AG09319 (cell line): ENCODE measurements at places on chromosomes 3 and 15.

DNA sequence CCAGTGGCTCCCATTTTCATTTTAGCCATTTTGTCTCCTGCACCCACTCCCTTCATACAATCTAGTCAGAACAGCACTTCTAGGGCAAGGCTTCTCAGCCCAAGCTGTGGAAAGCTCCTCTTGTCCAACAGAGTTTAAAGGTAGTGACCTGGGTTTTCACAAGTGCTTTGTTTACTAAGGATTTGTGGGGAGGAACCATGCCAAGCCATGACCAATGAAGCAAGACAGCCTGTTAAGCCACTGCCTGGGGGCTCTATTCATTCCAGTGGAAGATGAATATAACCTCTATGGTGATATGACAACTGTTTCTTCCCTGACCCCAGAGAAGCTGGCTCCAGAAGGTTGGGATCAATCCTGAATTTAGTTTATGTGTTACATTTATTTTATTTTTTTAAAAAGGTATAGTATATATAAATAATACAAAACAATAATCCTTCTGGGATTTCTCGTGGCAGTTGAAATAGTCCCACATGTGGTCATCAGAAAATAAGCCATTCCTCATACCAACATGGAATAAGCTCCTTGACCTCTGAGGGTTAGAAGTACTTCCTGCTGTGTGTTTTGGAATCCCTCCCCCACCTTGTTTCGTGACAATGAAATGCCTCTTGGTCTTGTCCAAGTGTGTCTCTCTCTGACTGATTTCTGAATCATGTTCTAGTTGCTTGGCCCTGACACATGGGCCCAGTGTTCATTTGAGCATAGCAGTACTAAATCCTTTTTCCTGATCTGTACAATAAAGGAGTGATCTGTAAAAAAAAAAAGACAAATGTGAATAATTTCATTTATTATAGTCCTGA lies 13.3 kb upstream of the THUMPD3 start:
- DNase-seq = peak; percentile 71

GRCh38 chr3:156472150-156472549 lies 82.8 kb downstream of the SSR3 start:
- DNase-seq = no peak

GRCh38 chr15:50879016-50879617 lies 29.4 kb upstream of the AP4E1 start:
- DNase-seq = no peak

GRCh38 chr3:146218880-146219866 lies 31.7 kb downstream of the PLSCR4 start:
- DNase-seq = no peak

- peak; percentile 12 for DNase-seq
Measured at GRCh38 chr3:193665370-193665989, 72.5 kb downstream of the OPA1 start.

GRCh38 chr3:14418296-14419250 lies 16.2 kb downstream of the SLC6A6 start:
- no peak for DNase-seq

DNA sequence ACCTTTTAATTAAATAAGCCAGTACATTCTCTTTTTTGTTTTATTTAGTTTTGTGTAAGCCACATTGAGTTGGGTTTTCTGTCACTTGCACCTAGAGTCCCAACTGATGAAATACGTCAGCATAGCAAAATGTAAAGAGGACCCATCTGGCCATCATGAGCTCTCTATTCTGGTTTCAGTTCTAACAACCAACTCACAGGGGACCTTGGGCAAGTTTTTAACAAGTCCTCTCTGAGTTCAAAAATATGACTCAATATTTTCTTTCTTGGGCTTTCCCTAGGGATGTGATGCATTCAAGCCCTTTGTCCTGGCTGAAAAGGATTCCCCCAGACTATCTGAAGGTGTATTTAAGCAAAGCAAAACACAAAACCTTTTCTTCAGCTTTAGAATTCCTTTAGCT lies 32.9 kb downstream of the PLCH1 start:
- no peak for DNase-seq

GRCh38 chr3:170352936-170353335 lies 4.6 kb upstream of the SKIL start:
- no peak for DNase-seq

- DNase-seq = no peak
Measured at GRCh38 chr15:96801576-96802150, 471.2 kb downstream of the NR2F2 start.

DNA sequence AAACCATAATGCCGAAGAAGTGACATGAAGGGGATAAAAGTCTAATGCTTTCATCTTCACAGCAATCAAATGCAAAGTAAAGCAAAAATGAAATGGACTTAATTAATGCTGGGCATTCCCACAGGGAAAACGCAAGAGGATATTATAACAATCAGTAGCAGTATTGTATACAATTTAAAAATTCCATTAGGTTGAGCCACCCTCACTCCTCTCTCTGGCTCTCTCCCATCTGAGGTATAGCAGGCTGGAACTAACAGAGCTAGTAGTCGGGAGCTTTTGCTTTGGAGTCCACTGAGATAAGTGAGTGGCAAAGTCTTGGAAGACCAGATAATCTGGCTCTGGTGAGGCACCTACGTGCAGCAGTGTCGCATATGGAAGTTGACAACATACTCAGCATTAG lies 33.9 kb downstream of the DET1 start:
- no peak for DNase-seq

DNA sequence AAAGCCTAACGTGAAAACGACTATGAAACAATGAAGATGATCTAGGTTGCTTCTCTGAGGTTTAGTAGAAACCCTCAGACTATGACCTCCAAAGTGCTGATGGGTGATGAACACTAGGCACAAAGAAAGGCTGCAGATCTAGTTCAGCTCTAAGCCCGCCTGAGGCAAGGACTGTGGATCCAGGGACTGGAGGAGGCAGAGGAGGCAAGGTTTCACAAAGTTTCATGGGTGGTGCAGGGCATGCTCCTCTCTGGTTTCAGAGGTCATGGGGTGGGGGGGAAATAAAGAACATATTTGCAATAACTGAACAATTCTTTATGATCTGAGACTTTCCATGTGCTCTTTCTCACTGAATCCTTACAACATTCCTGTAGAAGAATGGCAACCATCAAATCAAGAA lies 679.2 kb downstream of the NTRK3 start:
- DNase-seq = no peak

GRCh38 chr3:172102123-172102882 lies 62.9 kb downstream of the FNDC3B start:
- DNase-seq = no peak

- peak; percentile 95 for DNase-seq
Measured at GRCh38 chr15:66803182-66803729, 101.2 kb downstream of the SMAD6 start.

- no peak for DNase-seq
Measured at GRCh38 chr3:55963601-55964000, 476.5 kb upstream of the WNT5A start.

DNA sequence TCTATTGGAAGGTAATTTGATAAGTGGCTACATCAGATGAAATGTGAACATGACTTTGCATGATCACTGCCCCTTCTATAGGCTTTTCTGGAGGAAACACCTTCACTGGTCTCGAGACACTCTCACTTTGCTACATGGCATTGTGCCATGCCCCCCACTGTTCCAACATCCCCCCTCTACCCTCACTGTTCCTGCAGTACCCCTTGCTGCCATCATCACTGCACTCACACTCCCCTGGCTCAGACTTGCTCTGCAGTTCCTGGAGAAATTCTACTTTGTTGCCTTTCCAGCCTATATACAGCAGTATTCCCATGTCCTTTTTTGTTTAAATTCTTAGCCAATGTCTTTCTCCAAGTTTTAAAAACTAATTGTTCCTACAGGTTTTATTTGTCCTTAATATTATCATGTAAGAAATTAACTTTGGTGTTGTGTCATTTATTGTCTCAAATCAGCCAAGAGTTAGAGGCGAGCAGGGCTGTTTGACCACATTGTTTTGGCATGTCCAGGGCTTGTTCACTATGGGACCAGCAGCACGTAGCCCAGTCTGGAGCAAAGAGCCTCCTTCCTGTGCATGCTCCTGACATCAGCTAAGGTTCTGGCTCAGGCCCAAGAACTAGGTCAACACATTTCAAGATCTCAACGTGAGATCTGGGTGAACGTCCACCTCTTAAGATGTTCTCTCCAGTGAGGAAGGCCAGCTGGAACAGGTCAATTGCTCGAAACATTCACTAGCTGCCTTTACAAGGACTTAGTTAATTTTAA lies 246.4 kb downstream of the SLC9A9 start:
- DNase-seq = no peak

DNA sequence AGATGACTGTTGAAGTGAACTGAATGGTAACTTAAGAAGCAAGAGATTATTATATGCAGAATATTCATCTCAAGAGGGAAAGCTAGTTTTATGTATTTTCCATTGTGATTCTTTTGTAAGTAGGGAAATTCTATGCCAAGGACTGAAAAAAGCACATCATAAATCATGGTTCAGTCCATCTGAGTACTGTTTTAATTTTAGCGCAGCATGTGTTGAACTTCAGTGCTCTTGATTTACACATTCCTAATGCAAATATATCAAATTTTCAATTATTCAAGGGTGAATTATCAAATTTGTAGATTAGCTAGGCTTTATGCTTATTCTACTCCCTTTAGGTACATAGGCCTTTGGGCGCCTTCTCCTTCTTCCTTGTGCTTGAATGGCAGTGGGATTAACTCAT lies 50.3 kb upstream of the TCF12 start:
- no peak for DNase-seq

GRCh38 chr15:82934100-82934880 lies 18.2 kb downstream of the HOMER2 start:
- DNase-seq = no peak

- DNase-seq = no peak
Measured at GRCh38 chr15:101086394-101087171, 165.3 kb downstream of the CHSY1 start.

DNA sequence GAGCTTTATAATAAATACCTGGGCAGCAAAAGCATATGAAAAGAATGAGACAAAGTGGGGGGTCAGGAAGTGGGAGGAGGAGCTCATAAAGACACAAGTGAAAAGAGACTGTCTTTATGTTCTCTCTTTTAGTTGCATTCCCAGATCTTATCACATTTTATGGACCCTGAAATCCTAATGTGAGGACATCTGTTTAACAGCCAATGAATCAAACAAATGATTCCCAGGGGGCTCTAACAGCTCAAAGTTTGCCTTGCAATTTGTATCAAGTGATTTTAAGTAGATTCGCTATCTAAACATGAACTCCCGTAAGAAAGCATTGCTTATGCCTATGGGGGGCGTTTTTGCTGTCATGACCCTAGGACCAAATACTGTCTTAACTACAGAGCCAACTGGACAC lies 332.3 kb upstream of the CNTN4 start:
- DNase-seq = no peak

DNA sequence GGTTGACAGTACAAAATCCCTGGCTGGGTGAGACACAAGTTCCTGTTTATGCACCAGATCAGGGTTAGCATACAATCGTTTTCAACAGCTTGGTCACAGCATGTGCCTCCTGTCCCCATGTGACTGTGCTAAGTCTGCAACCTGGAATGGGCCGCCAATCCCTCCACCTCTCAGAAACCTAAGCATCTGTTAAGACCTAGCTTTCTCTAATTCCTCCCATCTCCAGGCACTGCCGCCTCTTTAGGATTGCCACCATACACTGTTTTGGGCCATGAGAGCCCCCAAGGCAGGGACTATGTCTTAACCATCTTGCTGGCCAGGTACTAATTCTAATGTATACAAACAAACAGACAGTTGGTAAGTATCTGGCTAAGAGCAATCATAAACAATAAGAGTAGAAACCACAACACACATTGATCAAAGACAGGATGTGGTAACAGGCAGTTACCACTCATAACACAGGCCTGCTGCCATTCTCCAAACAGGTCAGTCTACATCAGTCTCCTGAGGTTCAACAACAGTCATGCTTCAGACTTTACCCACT lies 25.6 kb downstream of the SEC22C start:
- no peak for DNase-seq

- DNase-seq = no peak
Measured at GRCh38 chr3:122132949-122133540, 50.4 kb upstream of the CASR start.

- DNase-seq = no peak
Measured at GRCh38 chr3:63911509-63911872, 692 bp downstream of the SCAANT1 start.

- DNase-seq = no peak
Measured at GRCh38 chr3:14788644-14789043, 30.1 kb upstream of the FGD5 start.

- DNase-seq = no peak
Measured at GRCh38 chr3:5035692-5036391, 56.6 kb downstream of the BHLHE40 start.

GRCh38 chr3:194952841-194953241 lies 267.2 kb downstream of the FAM43A start:
- DNase-seq = no peak

GRCh38 chr15:34730701-34731100 lies 24.1 kb downstream of the GJD2 start:
- no peak for DNase-seq

- DNase-seq = no peak
Measured at GRCh38 chr3:49170744-49171118, 667 bp upstream of the KLHDC8B start.

GRCh38 chr15:71517751-71518150 lies 292.6 kb upstream of the NR2E3 start:
- no peak for DNase-seq

DNA sequence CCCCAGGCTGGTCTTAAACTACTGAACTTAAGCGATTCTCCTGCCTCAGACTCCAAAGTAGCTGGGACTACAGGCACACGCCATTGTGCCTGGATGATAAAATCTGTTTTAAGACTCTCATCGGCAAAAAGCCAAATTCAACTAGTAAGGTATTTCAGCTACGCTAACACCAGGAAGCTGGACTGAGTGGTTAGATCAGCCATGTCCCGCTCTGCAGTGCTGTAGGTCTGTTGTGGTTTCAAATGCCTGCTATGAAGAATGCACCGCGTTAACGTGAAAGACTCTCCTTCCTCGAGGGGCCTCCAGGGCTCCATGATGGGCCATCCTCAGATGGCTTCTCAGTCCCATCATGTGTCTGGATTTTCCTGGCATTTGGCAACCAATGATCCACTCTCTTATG lies 70.2 kb downstream of the PCOLCE2 start:
- DNase-seq = no peak

GRCh38 chr15:34716111-34716510 lies 38.7 kb downstream of the GJD2 start:
- DNase-seq = no peak
